IPS DF 19.7 (cell line): ENCODE measurements at places on chromosomes 12 and 14.

- DNase-seq: no peak
These were observed 727 bp downstream of the LDHB start for GRCh38 chr12:21656905-21657325.

- DNase-seq: no peak
These were observed 7.5 kb downstream of the BTG1 start for GRCh38 chr12:92138144-92138543.

DNA sequence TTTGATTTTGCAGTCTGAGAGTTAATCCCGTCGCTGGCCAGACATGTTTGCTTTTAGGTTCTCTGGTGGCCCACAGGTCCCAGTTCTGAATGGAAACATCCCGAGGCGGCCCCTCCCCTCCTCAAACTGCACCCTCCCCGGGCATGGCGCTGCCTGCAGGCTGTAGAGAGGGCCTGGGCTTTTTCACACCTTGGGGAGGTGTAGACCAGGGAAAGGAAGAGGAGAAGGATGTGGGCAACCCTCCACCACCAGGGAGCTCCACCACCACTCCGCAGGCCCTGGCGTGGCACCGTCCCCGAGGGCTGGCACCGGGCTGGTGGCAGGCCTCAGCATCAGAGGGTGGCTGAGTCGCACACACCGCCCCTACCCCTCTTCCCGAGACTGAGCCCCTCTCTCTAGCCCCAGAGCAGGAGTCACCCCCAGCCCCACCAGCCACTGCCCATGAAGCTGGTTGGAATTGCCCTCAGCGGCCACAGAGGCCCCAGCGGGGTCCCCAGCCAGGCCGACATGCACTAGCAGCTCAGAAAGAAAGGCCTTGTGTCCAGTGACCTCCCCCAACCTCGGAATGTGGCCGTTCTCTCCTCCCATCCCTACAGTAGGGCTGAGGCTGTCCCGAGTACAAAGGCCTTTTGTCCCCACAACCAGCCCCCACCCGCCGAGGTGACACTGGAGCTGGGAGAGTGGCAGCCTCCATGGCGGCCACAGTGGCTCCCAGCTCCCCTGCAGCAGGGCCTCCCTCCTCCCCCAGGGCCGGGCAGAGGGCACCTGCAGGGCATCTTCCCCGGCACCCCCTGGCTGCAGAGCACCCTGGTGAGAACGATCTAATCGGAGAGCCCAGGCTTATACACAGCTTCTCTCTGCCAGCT lies 23.5 kb upstream of the INF2 start:
- DNase-seq: no peak

- DNase-seq: no peak
These were observed 281.7 kb downstream of the DUSP6 start for GRCh38 chr12:89070603-89071002.

DNA sequence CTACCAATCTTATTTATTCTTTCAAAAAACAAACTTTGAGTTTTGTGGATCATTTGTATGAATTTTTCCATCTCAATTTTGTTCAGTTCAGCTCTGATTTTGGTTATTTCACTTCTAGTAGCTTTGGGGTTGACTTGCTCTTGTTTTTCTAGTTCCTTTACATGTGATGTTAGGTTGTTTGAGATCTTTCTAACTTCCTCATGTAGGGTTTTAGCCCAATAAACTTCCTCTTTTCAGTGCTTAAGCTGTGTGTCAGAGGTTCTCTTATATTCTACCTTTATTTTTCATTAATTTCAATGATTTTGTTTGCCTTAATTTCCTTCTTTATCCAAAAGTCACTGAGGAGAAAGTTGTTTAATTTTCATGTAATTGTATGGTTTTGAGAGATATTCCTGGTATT lies 860.4 kb upstream of the FBXO33 start:
- DNase-seq: no peak
